Central memory CD8-positive, alpha-beta T cell (primary cell): ENCODE measurements at places on chromosomes 12 and 14.

GRCh38 chr14:101167428-101167827 is 263.9 kb upstream of the RTL1 start:
- no peak for DNase-seq

GRCh38 chr12:94157181-94157580 is 8.8 kb downstream of the PLXNC1 start:
- DNase-seq, result no peak

- no peak for DNase-seq
Measured at GRCh38 chr12:101713930-101714329, 16.5 kb downstream of the CHPT1 start.

GRCh38 chr12:51971679-51972421 is 20.4 kb downstream of the ACVR1B start:
- DNase-seq, result no peak

GRCh38 chr12:12718853-12719252 is 1.7 kb downstream of the CDKN1B start:
- no peak for DNase-seq

- DNase-seq, result no peak
Measured at GRCh38 chr12:16075887-16076286, 164.8 kb downstream of the DERA start.

- DNase-seq, result no peak
Measured at GRCh38 chr12:130081117-130081805, 81.0 kb upstream of the FZD10 start.

DNA sequence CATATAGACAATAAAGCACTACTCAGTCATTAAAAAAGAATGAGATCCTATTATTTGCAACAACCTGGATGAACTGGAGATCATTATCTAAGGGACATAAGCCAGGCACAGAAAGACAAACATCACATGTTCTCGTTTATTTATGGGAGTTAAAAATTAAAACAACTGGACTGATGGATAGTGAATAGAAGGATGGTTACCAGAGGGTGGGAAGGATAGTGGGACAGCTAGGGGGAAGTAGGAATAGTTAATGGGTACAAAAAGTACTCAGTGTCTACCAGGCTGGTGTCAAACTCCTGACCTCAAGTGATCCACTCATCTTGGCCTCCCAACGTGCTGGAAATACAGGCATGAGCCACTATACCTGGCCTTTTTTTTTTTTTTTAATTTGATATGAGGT is 56.7 kb upstream of the KTN1 start:
- no peak for DNase-seq

DNA sequence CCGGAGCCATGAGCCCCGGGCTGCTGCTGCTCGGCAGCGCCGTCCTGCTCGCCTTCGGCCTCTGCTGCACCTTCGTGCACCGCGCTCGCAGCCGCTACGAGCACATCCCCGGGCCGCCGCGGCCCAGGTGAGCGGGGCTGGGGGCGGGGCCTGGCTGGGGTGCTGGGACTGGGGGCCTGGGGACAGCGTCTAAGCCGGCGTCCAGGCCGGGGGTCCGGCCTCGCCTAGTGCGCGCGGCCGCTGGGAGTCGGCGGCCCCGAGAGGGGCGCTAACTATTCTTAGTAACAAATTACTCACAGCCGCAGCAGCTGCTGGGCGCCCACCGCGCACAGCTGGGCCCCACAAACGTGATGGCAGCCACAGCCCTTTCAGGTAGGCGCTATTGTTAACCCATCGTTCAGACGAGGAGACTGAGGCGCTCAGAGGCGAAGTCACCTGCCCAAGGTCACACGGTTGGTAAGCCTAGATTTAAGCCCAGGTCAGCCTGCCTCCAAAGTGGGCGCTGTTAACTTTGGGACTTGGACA is 374 bp downstream of the CYP46A1 start:
- DNase-seq, result no peak

DNA sequence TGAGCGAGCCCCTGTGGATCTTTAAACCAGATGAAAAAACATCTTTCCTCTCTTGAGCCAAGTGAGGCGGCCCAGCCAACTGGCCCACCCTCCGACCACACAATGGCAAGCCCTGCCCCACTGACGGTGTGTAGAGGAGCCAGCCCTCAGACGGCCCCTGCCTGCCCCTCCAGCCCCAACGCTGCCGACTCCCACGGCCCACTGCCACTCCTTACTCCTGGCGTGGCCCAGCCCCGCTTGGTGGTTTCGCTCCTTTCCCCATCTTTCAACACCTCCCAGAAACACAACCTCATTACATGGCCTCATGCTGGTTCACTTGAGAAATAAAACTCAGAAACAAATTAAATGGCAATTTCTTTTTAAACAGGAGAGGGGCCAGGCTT is 80.6 kb upstream of the DICER1 start:
- no peak for DNase-seq

GRCh38 chr14:32940066-32940651 is 1.5 kb downstream of the NPAS3 start:
- DNase-seq, result no peak

GRCh38 chr12:89476904-89477595 is 47.5 kb downstream of the GALNT4 start:
- no peak for DNase-seq

- no peak for DNase-seq
Measured at GRCh38 chr12:30792648-30793499, 38.1 kb upstream of the CAPRIN2 start.

- DNase-seq, result no peak
Measured at GRCh38 chr12:121238086-121238485, 28.2 kb downstream of the P2RX4 start.

DNA sequence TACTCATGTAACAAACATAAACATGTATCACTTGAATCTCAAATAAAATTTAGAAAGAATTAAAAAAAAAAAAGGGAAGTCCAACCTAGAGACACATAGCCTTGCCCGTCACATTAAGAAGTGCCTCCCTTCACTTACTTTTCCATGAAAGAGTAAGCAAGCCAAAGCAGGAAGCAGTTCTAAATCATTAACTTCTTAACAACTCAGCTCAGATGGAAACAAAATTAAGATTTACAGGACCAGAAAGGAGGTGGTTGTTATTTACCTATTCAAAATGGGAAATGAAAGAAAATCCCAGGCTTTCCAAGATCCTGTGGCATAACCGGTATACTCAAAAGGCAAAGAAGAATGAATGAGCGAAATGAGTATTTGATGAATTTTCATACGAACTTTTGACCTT is 258.6 kb upstream of the DCN start:
- DNase-seq, result no peak

GRCh38 chr12:55946553-55946952 is 15.6 kb downstream of the DGKA start:
- no peak for DNase-seq

DNA sequence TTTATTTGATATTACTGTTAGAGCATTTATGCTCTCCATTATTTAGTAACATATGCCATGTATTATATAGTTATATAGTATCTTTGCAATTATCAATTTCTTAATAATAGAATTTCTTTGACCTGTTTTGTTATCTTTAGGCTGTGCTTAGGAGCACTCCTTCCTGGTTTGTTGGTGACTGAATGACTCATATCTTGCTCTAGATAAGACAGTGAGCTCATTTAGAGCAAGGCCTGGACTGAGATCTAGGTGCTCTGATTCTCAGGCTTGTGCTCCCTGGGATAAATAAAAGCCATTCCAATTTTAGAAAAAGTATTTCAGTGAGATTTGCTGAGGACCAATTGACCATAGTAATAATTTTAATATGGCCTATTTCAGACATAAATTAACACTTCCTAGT is 951.2 kb downstream of the FLRT2 start:
- no peak for DNase-seq
